ENCODE measurements at places on chromosomes 3 and 15.
A peak's percentile ranks its signal among the peaks of the same experiment; 100 is the strongest.

DNA sequence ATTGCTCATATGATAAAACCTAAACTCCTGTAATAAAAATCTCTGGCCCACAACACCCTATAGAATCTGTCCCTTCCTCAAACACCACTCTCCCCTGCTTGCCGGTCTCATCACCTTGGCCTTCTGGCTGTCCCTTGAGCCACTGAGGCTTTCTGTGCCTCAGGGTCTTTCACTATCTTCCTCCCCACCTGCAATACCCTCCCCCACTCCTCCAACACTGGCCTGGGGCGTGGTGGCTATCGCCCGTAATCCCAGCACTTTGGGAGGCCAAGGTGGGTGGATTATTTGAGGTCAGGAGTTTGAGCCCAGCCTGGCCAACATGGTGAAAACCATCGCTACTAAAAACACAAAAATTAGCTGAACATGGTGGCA lies 3.3 kb upstream of the CSK start:
- no peak for DNase-seq

GRCh38 chr3:113745756-113746547 lies at the start of gene NAA50:
TSS of gene NAA50 (minus strand) at chr3:113746249. CDS start at chr3:113745949, 300 bp downstream.
- DNase-seq, result peak; percentile 91

- no peak for DNase-seq
These were observed 113.2 kb downstream of the SAMMSON start for GRCh38 chr3:70112751-70113150.

- no peak for DNase-seq
These were observed 99.6 kb downstream of the ABI3BP start for GRCh38 chr3:100893590-100893989.

- no peak for DNase-seq
These were observed 114.7 kb upstream of the CCNL1 start for GRCh38 chr3:157274644-157275137.
